ENCODE measurements at places on chromosomes 13 and 19. TPM values are rescaled to one million over a fixed set of nuclear protein-coding genes. Genes with fewer than 3 reads are reported as not detected.

The ZNF568 gene
- 6.7 TPM for total RNA-seq

The NFIC gene
- 4.6 TPM for total RNA-seq

The CBY2 gene
- total RNA-seq = not detected

The SOX1 gene
- total RNA-seq = 3.4 TPM

The ZNF581 gene
- 10.8 TPM for total RNA-seq

The TPTE2 gene
- not detected for total RNA-seq

The MEDAG gene
- not detected for total RNA-seq

The IRF3 gene
- 116 TPM for total RNA-seq

The ZNF850 gene
- 14.2 TPM for total RNA-seq

The PLEKHA4 gene
- 11.5 TPM for total RNA-seq

The C13orf42 gene
- total RNA-seq = not detected

The STARD13 gene
- 9.3 TPM for total RNA-seq
